ENCODE measurements at places on chromosomes 7 and 10.
A peak's percentile ranks its signal among the peaks of the same experiment; 100 is the strongest.

GRCh38 chr10:42543840-42544372 lies 94.5 kb downstream of the ZNF33B start:
- DNase-seq = no peak

- DNase-seq = no peak
These were observed 235.7 kb upstream of the SEMA3C start for GRCh38 chr7:81154565-81154964.

DNA sequence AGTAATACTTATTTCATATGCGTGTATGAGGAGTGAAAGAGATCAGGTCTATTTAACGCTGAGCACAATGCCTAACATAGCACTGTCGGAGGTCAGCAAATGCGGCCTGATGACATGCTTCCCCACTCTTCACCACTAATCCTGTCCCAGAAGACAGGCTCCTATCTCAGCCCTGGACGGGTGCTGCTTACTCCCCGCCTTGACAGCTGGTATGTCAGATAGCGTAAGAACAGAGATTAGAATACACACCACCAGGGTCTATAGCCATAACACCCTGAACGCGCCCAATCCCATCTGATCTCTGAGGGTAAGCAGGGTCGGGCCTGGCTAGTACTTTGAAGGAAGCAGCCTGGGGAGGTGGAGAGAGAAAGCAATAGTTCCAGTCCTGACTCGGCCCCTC lies 32.3 kb upstream of the TM9SF3 start:
- DNase-seq = no peak

- peak; percentile 79 for DNase-seq
These were observed 4.3 kb upstream of the GPNMB start for GRCh38 chr7:23242321-23242720.

DNA sequence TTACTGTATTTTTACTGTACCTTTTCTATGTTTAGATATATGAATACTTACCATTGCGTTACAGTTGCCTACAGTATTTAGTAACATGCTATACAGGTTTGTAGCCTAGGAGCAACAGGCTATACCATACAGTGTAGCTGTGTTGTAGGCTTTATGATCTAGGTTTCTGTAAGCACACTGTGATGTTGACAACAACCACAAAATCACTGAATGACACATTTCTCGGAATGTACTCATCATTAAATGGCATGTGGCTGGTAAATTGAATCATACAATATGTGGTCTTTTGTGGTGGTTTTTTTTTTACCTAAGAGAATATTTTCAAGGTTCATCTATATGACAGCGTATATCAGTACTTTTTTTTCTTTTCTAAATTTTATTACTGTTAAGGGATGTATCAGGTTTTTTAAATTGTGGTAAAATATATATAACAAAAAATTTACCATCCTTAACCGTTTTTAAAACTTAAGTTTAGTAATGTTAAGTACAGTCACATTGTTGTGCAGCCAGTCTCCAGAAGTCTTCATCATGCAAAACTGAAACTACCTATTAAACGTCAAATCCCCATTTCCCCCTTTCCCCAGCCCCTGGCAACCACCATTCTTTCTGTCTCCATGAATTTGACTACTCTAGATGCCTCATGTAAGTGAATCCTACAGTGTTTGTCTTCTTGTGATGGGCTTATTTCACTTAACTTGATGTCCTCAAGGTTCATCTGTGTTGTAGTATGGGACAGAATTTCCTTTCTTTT lies 21.5 kb downstream of the BTAF1 start:
- DNase-seq = no peak

DNA sequence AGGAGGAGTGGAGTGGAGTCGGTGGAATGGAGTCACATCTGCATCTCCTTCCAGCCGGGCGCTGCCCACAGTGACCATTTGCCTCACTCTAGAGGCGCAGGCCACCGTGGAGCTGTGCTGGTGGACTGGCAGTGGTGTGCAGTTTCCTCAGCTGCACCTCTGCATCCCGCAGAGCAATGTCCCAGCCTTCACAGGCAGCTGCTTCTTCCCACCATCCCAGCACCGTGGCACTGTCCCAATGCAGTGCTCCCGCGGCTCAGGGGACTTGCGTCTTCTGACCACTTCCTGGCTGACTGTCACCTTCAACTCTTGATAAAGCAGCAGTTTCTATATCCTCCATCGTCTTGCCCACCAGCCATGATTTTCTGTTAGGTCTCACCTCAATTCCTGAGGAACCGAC lies 90.3 kb upstream of the SFMBT2 start:
- no peak for DNase-seq

DNA sequence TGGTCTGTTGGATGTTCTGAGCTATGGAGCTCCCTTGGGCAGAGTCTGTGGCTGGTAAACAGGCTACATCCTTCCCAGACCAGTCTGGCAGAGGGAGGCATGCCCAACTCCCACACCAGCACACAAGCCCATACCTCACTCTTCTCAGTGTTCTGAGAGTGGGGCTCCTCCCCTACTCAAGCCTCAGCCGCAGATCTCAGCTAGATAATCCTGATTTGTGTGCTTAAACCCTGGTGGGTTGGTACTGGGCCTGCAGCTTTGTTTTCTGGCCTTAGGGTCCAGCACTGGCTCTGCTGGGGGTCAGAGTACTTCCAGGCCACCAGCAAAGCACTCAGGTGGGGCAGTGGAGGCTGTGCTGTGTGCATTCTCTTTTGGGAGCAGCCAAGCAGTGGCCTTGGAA lies 70.4 kb downstream of the MGAM2 start:
- no peak for DNase-seq

DNA sequence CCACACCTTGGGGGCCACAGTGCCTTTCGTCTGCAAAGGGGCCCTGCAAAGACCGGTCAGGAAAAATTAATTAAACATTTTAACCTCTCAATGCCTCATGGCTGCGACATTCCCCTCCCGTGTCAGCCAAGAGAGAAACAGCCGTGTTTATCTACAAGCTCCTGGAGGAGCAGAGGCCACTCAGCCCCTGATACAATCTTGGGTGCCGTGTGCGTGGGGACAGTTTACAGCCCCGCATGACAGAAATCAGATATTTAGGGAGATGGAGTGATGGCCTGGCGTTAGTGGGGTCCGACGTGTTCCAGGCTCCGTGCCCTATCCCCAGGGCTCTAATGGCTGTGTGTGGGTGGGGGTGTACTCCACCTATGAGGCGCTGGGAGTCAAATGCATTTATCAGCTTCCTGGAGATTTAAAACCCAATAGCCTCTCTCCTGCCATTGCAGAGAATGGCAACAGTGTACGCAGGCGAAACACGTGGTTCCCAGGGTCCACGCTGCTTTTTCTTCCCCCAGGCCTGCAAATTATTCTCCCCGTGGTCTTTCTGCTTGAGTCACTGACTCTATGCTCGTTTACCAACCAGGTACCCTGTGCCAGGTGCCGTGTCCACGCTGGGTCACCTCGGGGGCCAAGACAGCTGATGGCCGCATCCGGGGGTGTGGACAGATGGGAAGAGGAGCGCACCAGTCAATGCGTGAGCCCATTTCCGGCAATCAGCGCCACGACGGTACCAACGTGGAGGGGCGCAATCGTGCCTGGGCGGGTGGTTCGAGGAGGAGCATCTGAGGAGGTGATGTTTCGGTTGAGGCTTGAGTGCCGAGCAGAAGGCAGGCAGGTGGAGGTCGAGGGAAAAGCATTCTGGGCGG lies 26.6 kb upstream of the PSMG3 start:
- DNase-seq = no peak

GRCh38 chr7:78683566-78683965 lies 769.9 kb downstream of the MAGI2 start:
- no peak for DNase-seq

DNA sequence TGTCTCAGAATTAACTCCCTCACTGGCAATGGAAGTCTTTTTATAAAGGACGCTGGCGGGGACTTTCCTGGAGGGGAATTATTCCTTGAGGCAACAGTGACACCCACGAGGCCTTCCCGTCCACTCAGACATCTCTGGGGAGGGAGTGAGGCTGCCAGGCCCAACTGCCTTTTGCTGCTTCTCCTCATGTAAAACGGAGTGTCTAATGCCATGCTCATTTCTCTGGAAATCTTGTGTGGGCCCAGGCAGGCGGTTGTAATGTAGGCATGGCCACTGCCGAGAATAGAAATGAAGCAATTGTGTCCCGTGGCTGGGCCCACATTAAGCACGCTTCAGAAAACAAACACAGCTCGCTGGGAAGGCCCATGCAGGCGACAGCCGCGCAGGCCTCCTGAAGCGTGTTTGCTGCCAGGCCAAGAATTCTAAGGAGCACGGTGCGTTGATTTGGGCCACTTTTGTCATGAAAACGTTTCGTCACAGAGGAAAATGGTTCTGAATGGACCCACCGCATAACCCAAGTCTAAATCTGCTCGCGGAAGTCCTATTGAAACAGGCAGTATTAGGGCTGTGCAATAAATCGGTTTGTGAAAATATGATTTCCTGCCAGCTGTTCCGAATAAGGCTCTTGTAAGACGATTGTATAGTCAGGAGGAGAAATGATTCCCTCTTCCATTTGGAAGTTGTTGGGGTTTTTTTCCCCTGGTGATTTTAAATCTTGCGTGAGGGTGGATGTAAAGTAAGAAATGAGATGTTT lies 104.2 kb upstream of the CHST15 start:
- no peak for DNase-seq

GRCh38 chr10:22230158-22230833 lies 12.5 kb upstream of the EBLN1 start:
- peak; percentile 41 for DNase-seq

DNA sequence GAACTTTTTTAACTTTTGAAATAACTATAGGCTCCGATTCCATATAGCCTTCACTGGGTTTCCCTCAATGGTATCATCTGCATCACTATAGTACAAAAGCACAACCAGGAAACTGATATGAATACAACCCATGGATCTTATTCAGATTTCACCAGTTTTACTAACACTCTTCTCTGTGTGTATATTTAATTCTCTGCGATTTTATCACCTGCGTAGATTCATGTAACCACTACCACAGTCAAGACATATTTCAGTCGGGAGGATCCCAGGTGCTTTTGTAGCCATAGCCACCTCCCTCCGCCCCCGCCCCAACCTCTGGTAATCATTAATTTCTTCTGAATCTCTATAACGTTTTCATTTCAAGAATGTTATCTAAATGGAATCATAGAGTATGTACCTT lies 82.8 kb upstream of the C7orf33 start:
- DNase-seq = no peak

DNA sequence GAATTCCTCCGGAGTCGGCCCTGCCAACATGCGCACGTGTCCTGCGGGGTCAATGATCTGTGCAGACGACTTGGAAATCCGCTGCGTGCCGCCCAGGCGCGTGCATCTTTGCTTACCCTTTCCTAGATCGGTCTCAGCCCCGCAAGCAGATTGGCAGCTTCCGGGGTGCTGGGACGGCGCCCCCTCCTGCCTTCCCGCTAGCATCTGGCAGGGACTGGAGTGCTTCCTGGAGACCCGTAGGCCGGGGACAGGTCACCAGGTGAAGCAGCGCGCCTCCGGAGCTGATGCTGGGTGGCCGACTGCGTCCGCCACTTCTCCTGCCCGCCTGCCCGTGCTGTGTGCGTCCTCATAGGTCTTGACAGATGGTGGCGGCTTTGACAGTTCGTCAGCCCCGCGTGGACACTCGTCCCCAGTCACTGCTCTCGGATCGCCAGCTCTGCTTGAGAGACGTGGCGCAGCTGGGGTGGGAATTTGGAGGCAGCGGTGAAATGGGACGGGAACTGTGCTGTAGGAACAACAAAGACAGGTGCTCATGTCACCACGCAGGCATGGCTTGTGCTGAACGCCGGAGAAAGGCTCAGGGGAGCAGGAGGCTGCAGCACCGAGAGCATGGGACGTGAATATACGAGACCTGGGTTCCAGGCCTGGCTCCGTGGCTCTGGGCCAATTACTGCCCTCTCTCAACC lies 21.9 kb upstream of the KCNK18 start:
- DNase-seq = no peak

DNA sequence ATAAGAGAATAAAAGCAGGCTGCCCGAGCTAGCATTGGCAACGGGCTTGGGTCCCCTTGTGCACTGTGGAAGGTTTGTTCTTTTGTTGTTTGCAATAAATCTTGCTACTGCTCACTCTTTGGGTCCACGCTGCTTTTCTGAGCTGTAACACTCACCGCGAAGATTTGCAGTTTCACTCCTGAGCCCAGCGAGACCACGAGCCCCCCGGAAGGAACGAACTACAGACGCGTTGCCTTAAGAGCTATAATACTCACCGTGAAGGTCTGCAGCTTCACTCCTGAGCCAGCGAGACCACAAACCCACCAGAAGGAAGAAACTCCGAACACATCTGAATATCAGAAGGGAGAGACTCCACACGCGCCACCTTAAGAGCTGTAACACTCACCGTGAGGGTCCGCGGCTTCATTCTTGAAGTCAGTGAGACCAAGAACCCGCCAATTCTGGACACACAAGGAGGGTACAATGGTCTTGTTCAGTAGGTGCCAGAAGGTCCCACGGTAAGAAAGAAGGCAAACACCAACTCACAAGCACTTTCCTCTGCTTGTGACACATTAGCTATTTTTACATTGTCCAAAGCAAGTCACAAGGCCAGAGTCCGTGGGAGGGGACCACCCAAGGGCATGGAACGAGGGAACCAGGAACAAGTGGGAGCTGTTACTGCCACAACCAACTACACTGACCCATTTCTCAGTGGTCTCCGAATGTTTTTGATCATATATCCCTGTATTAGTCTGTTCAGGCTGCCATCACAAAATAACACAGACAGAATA lies 29.2 kb upstream of the CACUL1 start:
- DNase-seq = no peak

DNA sequence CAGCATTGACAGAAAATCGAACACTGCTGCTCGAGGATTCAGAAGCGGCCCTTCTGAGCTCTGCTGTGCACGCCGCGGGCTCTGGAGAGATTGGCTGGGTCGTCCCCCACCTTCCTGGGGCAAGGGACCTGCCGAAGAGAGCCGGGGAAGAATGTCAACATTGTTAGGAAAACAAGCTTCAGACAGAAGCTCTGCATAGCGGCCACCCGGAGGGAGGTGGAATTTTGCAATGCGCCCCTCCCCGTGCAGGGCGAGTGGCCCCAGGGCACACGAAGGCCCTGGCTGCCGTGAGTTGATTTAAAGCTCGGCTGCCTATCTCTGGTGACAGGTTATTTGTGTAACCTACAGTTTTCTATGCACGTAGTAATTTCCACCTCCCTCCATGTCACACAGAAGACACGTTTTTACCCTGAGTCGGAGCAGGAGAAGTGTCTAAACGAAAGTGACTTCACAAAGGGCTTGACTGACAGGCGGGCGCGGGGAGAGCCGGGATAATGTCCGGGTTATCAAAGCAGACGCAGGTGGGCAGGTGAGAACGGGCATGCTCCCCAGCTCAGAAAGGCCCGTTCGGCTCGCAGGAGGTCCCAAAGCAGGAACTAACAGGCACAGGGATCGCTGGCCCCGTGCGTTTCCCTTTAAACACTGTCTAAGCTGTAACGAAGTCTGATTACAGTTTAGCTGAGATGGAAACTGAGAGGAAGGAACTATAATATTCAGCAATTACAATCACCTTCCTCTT lies 84.6 kb downstream of the PDGFA start:
- no peak for DNase-seq

Measured in CD14-positive monocyte (primary cell).